ENCODE measurements at places on chromosomes 2 and 18. TPM values are rescaled to one million over a fixed set of nuclear protein-coding genes. Genes with fewer than 3 reads are reported as not detected.

Gene FAM124B
- not detected for total RNA-seq

Gene RGPD5
- 7.4 TPM for total RNA-seq

Gene ERFE
- total RNA-seq, result 0.75 TPM

Gene SGPP2
- total RNA-seq, result 0.14 TPM

Gene TANC1
- 28.0 TPM for total RNA-seq

Gene ASB18
- total RNA-seq, result not detected

Gene HRH4
- total RNA-seq, result 0.04 TPM

Gene CHST9
- total RNA-seq, result not detected

Gene TMEM169
- total RNA-seq, result 0.11 TPM

Gene TTN
- not detected for total RNA-seq

Gene LBH
- 1.5 TPM for total RNA-seq

Gene CD207
- total RNA-seq, result not detected

- DNase-seq, result no peak
These were observed 370.3 kb downstream of the MEIS1 start for GRCh38 chr2:66805016-66805865.

GRCh38 chr2:220775856-220776488, 796.1 kb downstream of the EPHA4 start:
- no peak for DNase-seq

DNA sequence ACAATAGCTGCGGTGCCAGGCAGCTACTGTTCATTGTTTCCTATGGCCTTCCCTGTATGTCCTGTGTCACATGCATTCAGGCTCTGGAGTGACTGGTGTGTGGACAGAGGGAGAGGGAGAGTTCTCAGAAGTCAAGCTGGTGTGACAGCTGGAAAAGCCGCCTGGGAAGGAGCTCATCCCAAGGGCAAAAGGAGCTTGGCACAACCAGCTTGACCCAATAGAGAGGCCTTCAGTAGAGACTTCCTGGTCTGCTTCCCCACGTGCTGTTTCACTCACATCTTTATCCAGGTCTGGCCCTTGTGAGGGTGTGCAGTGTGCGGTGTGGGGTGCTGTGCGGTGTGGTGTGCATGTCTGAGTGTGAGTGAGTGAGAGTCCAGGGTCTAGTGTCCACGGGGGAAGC, 11.1 kb upstream of the NT5DC4 start:
- DNase-seq, result no peak

DNA sequence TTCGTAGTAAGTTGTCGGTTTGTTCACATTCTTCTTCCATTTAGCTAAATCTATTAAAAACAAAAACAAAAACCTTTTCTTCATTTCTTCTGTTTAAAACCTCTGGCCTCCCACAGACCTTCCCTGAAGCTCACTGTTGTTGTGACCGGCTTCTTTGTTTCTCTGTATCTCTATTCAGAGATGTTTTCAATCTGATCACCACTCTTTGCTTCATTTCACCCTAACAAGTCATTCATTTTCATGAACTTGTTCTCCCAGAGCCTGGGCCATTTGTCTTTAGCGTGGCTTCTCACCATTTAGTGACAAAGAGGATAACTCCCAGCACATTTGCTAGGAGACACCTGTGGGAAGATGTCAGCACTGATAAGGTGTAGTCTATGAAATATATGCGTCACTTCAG, 794.2 kb downstream of the ERBB4 start:
- no peak for DNase-seq

DNA sequence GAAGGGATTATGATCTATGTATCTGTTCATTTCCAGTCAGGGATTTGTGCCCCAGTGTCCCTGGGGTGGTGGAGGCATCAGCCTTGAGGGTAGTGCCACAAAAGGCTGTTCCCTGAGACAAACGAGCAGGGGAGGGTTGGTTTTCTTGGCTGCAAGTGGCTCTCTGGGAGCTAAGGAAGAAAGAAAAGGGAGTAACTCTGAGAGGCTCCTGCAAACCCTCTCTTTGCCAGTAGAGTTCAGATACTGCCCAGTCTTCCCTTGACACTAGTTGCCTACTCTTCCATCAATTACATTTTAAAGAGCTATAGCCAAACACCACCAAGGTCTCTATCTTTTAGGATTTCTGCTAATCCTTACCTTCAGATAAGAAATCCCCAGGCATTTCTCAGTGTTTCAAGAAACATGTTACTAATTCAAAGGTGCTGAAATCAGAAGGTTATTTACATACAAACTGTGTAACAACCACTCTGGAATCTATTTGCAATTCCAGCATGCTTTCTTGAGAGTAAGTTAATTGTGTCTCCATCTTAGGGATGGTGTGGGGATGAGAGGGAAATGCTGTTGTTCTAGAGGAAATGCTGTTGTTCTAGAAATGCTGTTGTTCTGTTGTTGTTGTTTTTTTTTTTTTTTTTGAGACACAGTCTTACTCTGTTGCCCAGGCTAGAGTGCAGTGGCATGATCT, 18.7 kb upstream of the KCTD1 start:
- DNase-seq, result no peak

- DNase-seq, result no peak
These were observed 322.7 kb upstream of the SOX11 start for GRCh38 chr2:5369510-5369909.

GRCh38 chr2:217156801-217157200, 296.9 kb upstream of the TNP1 start:
- DNase-seq, result no peak

- DNase-seq, result no peak
These were observed 88.5 kb downstream of the ZEB2 start for GRCh38 chr2:144431392-144431783.

GRCh38 chr18:76546436-76546835, 51.4 kb upstream of the ZNF516 start:
- no peak for DNase-seq

GRCh38 chr2:66462501-66462825, 27.5 kb downstream of the MEIS1 start:
- DNase-seq, result no peak

DNA sequence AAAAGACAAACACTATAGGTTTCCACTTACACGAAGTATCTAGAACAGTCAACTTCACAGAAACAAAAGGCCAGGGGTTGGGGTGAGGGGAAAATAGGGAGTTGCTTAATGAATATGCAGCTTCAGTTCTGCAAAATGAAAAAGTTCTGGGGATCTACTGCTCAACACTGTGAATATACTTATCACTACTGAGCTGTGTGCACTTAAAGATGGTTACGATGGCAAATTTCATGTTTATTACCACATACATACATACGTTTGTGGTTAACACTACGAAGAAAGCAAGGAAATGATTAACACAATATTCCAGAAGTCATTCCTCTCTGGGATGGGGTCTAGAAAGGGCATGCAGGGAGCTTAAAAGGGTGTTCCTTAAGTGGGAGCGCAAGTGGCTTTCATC, 19.3 kb downstream of the MBOAT2 start:
- DNase-seq, result no peak

DNA sequence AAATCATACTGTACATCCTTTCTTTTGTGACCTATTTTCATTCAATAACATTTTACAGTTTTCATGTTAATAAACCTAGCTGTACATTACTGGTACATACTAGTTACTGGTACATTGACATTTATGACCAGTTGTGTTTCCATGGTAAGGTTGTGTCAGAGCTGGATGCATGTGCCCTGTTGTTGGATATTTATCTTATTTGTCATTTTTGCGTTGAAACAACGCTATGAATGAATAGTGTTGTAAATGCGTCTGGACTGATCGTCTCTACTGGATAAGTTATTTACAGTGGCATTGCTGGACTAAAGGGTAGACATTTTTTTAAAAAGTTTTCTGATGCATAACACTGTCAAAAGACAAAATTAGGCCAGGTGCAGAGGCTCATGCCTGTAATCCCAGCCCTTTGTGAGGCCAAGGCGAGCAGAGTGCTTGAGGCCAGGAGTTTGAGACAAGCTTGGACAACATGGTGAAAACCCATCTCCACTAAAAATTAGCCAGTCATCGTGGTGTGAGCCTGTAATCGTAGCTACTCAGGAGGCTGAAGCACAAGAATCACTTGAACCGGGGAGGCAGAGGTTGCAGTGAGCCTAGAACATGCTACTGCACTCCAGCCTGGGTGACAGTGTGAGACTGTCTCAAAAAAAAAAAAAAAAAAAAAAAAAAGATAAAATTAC, 40.2 kb downstream of the MCFD2 start:
- no peak for DNase-seq

DNA sequence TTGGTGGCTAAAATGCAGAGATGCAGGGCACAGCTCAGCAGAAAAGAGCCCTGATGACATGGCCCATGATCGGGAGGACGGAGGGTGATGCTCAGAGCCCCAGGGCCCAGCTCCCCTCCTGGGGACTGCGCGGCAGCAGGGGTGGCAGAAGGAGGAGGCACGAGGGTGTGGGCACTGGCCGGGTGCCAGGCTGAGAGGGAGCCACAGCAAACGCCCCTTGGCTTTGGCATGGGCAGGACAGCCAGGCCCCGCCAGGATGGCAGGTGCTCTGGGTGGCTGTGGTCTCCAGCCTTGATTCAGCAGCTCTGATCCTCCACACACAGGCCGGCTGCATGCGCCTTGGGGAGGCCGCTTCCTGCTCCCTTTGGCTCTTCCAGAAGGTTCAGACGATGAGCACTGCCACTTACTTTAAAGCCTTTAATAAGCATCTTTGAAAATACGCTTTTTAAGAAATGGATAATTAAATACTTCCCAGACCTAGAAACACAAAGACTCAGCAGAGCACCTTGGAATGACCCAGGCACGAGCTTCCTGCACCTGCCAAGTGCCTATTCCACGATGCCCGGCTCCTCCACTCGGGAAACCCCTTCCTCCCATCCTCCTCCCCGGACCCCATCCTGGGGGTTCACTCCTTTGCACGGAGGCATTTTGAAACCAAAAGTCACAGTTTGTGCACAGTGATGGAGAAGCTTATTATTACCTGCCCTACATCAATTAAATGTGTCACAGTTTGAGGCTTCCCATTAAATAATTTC, 78.5 kb upstream of the SNTG2 start:
- DNase-seq, result no peak

DNA sequence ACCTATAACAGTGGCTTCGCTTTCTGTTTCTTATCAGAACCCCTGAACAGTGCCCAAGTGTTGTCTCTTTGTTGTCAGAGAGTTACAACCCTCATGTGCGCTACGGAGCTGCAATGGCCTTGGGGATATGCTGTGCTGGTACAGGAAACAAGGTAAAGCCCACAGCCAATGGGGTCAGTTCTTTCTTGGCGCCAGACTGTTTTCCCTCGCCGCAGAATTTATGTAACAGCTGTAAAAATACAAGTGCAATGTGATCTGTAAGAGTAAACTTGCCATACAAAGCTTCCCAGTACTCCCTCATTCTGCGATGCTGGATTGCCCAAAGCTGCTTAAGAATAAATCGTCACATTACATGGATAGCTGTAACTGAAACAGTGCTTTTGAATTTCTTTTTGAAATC, 13.9 kb upstream of the HTR2B start:
- DNase-seq, result no peak

DNA sequence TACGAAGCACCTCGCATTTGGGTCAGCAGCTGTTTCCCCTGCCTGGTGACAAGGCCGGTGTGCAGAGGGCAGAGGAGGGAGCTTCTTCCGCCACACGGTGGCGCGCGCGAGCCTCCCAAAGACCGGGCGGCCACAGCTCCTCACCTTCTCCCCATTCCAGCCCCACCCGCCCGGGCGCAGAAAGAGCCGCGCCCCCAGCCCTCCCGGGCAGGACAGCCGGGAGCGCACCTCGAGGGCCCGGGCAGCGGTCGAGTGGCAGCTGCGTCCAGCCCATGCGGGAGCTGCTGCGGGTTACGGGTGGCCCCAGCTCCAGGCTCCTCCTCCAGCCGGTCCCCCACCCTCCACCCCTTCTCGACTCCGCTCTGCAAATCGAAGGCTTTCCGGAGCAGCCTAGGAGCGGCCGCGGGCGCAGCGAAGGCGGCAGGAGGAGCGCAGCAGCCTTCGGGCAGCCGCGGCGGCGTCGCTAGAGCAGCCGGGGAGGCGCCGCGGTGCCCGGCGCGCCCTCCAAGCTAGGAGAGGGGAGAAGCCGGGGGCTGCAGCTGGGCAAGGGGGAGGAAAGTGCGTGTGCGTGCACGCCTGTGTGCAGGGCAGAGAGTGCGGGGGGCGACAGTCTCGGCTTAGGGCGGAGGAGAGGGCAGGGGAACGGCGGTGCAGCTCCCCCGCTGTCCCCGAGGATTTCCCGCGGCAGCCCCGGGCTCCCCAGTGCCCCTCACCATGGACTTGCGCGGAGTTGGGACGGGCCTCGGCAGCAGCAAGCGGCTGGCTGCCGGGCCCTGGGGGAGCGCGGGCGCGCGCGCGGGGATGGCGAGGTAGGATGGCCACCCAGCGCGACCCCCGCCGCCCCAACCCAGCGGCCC, at the start of gene CCDC85A:
Gene CCDC85A, plus strand, starts transcription at position 348 of the 857 bp plus-strand sequence. CDS start 635 bp downstream, outside the sequence.
- peak; percentile 67 for DNase-seq

GRCh38 chr18:56351911-56352500, 286.4 kb downstream of the TXNL1 start:
- DNase-seq, result peak; percentile 44

DNA sequence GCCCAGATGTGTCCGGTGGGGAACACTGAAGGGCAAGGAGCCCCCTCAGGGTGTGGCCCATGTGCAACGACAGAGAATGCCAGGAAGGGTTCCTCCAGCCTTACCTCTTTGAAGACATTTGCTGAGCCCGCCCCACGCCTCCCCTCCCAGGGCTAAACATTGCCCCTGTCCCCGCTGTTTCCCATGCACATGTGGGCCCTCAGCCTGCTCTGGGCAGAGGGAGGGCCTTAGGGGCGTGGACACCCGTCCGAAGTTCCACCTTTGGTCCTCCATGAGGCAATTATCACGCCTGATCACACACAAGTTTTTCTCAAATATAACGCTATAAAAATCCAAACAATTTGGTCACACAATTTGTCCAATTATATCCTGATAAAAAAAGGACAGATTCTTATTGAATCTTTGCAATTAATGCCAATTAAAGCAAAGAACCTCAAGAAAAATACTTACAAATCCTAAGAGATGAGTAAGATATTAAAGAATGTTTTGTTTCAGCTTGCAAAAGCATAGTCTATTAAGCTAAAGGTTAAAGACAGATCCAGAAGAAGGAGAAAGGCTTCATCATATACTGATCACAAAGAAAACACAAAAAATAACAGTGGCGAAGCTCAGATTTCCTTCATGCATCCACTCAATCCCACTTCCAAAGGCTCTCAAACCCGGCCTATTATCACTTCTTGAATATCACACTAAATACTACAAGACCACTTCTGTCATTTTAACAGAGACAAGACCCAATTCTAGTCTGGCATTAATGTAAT, 55.2 kb upstream of the LDLRAD4 start:
- DNase-seq, result no peak

DNA sequence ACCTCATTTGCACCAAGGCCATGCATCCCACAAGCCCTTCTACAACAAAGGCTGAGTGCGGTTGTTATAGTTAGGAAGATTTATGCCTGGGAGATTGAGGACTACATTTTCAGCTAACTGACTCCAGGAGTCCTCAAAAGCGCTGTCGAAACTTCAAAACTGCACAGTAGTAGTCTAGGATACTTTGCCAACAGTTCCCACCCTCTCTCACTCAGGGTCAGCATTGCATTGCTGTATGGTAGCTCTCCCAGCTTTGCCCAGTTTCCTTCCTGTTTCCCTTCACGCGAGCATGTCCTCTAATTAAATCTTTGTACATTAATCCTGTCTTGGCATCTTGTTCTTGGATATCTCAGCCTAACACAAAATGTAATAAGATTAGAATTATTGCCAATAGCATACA, 420.6 kb upstream of the UBE2E3 start:
- DNase-seq, result no peak

- DNase-seq, result no peak
These were observed 50.3 kb downstream of the MTERF4 start for GRCh38 chr2:241051578-241052487.

GRCh38 chr18:79386547-79386946, 9.2 kb upstream of the NFATC1 start:
- DNase-seq, result no peak

- DNase-seq, result no peak
These were observed 167.1 kb downstream of the PRKCE start for GRCh38 chr2:45818591-45818990.
